ENCODE measurements at places on chromosomes 7 and 10.

DNA sequence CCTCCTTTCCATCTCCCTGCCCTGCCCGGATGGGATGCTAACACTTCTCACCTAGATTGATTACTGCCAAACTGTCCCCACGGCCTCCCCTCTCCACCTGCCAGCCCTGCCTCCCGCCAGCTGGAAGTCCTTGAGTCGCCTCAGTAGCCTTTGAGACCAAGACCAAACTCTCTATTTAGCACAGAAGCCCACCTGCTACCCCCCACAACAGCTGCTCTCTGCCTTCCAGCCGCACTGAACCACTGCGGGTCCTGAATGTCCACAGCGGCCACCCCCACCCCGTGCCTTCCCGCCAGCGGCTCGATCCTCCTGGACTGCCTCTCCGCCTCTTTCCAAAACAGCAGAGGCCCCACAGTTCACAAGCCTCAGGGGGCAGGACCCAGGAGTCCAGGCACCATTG is 39.0 kb downstream of the FKBP6 start:
- no peak for DNase-seq

- no peak for DNase-seq
Measured at GRCh38 chr10:14477408-14477710, 146.6 kb upstream of the FRMD4A start.

GRCh38 chr7:133365917-133366316 is 113.0 kb downstream of the EXOC4 start:
- peak; percentile 58 for DNase-seq

DNA sequence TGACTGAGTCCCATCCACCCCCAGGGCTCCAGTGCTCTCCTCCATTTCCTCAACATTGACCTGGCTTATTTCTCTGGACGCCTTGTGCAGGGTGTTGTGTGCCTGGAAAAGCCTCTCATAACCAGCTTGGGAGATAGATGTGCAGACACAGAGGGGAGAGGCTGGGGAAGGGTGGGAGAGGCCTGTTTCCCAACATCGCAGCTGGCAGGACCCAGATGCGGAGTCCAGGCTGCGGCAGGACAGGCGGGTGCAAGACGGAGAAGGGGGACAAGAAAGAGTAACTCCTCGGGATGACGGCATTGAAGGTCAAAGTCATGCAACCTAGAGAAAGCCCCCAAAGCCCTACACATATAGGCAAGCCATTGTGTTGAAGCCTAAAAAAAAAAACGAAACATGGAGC is 54.1 kb upstream of the ANTXRL start:
- DNase-seq: no peak

DNA sequence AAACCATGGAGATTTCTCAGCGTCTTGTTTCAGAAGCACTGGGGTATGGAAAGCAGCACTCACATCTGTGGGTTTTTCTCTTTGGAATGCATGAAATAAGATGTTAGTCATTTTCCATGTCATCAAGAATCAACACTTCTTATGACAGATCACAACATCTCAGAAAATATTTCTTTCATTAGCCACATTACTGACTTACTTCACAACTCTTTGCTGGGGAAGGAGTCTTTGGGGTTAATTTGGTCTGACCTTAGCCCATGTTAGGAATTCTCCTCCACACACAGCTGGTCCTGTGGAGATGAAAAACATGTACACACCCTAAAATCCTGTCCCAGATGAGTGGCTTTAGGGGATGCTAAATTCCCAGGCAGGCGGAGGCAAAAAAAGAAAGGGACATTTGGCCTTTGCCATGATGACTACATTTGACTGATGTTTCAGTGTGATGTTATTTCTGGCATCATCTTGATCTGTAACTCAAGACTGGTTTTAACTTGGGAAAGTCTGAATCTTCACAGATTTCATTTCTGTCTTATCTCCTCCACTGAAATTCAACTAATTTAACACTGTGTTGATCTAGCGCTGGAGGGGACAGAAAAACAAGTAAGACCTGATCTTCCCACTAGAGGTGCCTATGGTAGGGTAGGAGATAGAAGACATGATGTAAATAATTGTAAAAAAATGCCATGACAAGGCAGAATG is 363.2 kb downstream of the PRPF18 start:
- no peak for DNase-seq

GRCh38 chr7:8190119-8190895 is 71.7 kb downstream of the ICA1 start:
- peak; percentile 69 for DNase-seq

- no peak for DNase-seq
Measured at GRCh38 chr7:2811476-2812113, 32.5 kb downstream of the GNA12 start.

- DNase-seq: no peak
Measured at GRCh38 chr7:116497708-116498107, 1.8 kb upstream of the CAV2 start.

- no peak for DNase-seq
Measured at GRCh38 chr7:23713285-23714149, 3.5 kb downstream of the STK31 start.

DNA sequence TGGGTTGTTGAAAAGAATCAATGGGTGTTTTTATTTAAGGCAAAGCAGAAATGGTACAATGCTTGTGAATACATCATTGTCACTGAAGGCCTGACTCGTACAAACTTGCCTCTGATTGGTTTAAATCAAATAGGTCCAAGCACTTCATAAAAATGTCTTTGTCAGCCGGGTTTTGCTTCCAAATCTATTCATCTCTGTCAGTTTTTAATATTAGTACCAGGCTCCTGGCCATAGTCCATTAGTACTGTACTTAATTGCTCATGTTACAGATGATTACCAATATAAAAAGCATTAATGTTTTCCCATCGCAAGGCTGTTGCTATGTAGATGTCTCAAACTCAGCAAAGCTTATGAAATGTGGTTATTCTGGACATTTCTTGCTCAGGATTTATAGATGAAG is 171.9 kb downstream of the ARID5B start:
- DNase-seq: peak; percentile 64

DNA sequence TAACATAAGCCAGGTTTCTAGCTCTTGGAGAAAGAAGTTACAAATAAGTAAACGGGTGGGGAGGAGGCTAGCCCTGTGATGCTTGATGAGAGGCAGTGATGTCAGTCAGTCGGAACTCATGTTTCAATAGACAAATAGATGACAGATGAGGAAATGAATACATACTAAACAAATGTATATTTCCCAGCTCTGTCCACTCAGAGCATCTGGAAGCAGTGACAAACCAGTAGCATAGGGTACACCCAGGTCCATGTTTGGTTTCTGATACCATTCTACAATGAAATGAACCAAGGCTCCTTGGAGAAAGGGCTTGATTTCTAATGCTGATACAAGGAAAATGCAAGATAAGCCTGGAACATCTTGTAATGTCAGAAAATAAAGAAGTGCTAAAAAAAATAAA is 30.6 kb downstream of the PODXL start:
- DNase-seq: no peak

- DNase-seq: no peak
Measured at GRCh38 chr10:70804421-70804808, 11.3 kb upstream of the SGPL1 start.
